NCI-H1092 (cell line): ENCODE measurements at places on chromosomes 7 and 10.

GRCh38 chr10:30383356-30383755 lies 34.3 kb upstream of the MTPAP start:
- DNase-seq = no peak

DNA sequence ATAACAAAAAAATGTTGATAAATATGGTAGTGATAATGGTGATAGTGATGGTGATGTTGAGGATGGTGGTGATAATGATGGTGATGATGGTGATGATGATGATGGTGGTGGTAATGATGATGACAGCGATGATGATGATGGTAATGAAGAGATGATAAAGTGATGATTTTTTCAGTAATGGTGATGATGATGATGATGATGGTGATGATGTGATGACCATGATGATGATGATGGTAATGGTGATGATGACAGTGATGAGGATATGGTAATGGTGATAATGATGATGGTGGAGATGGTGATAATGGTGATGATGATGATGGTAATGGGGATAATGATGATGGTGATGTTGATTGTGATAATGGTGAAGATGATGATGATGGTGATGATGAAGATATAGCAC lies 321.6 kb downstream of the TNS3 start:
- no peak for DNase-seq

- DNase-seq = no peak
These were observed 100.5 kb downstream of the ADRA2A start for GRCh38 chr10:111177379-111177778.

- no peak for DNase-seq
These were observed 8.1 kb upstream of the VDAC2 start for GRCh38 chr10:75202321-75203045.

DNA sequence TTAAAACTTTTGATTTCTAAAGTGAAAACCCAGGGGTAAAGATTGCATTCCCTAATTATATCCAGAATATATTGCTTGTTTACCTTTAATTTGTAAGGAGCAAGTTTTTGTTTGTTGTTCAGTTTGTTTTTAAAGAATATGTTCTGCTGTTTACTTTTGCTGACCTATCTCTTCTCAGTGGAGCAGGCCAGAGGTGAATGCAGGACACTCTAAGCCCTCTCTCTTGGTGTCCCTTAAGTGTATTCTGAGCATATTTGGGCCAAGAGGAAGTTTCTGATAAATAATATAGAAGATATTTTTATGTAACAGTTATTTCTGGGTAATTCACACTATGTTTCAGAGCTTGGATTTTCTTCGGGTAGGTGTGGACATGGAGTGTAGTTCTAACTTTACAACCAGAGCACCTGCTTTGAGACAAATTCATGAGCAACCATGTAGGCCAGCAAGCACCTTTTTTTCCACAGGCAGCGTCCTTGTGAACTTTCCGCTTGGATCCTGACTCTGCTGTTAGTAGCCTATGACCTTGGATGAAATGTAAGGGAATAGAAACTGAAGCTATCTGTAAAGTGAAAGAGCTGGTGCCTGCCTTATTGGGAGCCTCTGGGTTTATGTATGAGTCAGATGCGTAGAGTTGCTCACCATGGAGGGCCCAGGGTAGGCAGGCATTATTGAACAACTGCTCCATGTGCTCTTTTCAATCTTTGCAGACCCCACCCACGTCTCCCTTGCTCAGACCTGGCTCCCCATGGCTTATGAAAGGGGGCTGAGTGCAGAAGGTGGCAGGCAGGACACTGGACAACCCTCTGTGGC lies 16.1 kb downstream of the OGDH start:
- no peak for DNase-seq
